ENCODE measurements at places on chromosomes 1 and 21. TPM values are rescaled to one million over a fixed set of nuclear protein-coding genes. Genes with fewer than 3 reads are reported as not detected.

The URB1 gene
- 10.1 TPM for total RNA-seq

The DMRTA2 gene
- not detected for total RNA-seq

The RNASEL gene
- total RNA-seq, result 7.5 TPM

The FCGR3A gene
- 2.2 TPM for total RNA-seq

The SH3GLB1 gene
- 59.3 TPM for total RNA-seq

The LIN28A gene
- total RNA-seq, result 0.43 TPM

The PTGER3 gene
- 1.4 TPM for total RNA-seq

The CRYAA gene
- not detected for total RNA-seq

The PPCS gene
- 79.0 TPM for total RNA-seq

The GPATCH3 gene
- total RNA-seq, result 9.5 TPM

GRCh38 chr1:206695733-206696132, 11.0 kb downstream of the MAPKAPK2 start:
- no peak for DNase-seq

- DNase-seq, result no peak
Measured at GRCh38 chr21:41671212-41671762, 95.6 kb downstream of the RIPK4 start.

- DNase-seq, result peak; percentile 26
Measured at GRCh38 chr1:115299266-115299665, 38.8 kb downstream of the NGF start.

GRCh38 chr1:101112051-101112780, 86.6 kb upstream of the DPH5 start:
- no peak for DNase-seq

GRCh38 chr1:204197068-204197467, 777 bp upstream of the KISS1 start:
- no peak for DNase-seq

DNA sequence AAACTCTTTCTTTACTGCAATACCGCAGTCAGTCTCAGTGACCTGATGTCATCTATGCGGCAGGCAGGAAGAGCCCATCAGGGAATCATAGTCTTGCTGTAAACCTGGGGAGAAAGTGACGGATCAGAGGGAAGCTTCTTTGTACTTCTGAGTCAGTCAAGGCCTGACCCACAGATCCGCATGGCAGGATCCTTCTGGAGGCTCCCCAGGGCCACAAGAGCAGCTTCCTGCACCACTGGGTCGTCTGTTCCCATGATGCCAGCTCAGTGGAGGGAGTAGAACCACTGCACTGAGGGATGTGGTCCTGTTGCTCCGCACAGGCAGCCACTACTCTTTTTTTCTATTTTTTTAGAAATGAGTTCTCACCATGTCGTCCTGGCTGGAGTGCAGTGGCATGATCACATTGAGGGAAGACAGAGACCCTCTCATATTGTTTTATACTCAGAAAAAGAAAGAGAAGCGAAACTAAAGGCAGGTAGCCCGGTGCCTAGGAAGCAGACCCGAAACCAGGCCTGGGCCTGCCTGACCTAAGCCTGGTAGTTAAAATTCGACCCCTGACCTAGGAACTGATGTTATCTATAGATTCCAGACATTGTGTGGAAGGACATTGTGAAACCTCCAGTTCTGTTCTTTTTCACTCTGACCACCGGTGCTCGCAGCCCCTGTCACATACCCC, 6.3 kb upstream of the ERVH48-1 start:
- DNase-seq, result no peak

DNA sequence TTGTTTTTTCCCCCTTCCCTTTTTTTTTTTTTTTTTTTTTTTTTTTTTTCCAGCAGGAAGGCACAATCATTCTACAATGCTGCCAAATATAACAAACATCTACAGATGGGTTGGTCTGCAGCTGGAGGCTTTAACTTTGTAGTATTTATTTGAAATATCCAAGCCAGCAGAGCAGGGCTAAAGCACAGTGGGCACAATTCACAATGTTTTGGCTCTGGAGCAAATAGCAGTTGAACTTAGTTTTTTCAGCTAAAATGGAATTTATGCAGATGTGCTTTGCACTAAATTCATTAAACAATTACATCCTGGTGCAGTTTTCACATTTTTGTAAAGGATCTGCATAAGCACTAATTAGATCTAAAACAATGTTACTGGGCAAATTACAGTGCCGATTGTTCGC, 39.8 kb upstream of the ZBTB18 start:
- DNase-seq, result no peak

- peak; percentile 83 for DNase-seq
Measured at GRCh38 chr1:58785442-58786058, 1.7 kb upstream of the JUN start.

- peak; percentile 63 for DNase-seq
Measured at GRCh38 chr1:201702936-201703335, 126.0 kb upstream of the IPO9 start.

DNA sequence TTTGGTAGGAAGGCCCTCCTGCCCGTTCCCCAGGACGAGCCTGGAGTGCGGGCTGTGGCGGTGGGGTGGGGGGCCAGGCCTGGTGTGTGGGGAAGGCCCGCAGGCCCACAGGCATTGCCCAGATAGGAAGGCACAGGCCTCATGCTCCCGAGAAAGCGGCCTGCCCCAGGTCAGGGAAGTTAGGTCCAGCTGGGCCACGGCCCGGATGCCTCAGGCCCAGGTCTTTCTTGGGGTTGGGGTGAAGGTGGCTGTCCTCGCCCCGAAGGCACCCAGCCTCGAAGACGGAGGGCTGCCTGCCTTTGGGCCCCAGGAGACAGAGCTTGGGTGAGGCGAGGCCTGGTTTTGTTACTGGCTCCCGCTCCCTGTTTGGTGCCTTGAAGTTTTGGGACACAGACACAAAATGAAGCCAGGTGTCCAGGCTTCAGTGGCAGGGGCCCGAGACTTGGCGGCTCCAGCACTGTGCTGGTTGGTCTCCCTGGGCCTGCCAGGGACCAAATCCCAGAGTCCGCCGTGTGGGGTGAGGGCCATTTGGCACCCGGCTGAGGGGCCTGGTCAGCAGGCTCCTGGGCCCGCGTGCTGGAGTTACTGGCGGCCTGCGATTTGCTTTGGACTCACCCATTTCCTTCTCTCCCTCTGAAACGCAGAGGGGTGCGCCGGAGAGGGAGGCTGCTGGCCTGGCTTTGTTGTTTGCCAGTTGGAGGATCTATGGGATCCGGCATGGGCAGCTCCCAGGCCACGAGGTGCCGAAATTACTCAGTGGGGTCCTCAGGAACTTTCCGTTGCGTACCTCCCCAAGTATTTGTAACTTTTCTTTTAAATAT, 2.0 kb downstream of the SKI start:
- DNase-seq, result peak; percentile 49

DNA sequence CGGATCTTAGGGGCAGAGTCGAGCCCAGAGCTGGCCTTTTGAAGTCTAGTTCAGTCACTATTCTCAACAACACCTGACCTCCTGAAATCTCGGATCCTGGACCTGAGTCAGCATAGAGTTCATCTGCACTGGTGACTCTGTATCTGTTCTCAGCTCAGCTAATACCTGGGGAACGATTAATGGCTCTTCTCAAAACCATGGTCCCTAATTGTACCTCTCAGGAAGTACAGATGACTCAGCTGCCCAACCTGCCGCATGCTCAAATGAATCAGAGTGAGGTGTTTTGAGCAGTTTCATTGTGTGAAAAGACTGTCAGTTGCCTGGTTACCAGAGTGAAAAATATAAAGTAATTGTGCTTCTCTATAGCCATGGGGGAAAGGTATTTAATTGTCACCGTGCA, 89.2 kb downstream of the SLC35F3 start:
- DNase-seq, result no peak

DNA sequence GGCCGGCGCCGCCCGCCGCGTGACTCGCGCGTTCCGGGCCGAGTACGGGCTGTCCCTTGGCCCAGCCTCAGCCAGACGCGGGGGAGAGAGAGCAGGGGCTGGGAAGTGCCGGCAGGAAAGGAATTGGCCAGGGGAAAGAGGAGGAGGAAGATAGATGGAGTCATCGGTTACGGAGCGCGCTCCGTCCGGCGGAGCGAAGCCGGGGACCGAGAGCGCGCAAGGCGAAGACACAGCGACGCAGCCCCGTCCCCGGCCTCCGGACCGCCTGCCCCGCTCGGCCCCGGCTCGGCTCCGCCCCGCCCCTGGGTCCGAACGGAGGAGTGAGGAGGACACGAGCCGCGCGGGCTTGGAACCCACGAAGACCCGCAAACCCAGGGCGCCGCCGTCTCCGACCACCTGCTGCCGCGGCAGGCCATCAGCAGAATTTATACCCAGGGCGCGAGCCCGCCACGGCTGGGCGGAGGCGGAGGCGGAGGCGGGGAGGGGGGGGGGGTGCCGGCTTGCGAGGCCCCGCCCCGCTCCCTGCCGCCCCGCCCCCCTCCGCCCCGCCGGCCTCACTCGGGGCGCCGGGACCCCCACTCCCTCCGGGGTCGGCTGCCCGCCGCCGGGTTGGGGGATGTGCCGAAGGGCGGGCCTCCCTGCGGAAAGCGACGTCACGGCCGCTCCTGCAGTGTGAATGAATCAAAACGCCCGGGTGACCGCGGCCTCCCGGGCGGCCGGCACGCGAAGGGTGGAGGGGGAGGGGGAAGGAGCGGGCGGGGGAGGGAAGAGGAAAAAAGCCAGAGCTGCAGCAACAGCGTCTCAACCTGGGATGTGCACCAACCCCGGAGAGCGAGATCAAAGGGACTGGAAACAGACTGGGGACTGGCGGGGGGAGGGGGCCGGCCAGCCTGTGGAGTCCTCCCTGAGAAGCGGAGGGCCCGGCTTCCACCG, at the start of gene LHX4:
LHX4 (plus strand) TSS at position 782 of the 933 bp plus-strand sequence. CDS start 266 bp downstream, outside the sequence.
- DNase-seq, result peak; percentile 41

- peak; percentile 45 for DNase-seq
Measured at GRCh38 chr1:16367968-16368890, 1.2 kb downstream of the SZRD1 start.

GRCh38 chr21:15968776-15969310, 239.1 kb downstream of the USP25 start:
- no peak for DNase-seq
